ENCODE measurements at places on chromosomes 3 and 15.

DNA sequence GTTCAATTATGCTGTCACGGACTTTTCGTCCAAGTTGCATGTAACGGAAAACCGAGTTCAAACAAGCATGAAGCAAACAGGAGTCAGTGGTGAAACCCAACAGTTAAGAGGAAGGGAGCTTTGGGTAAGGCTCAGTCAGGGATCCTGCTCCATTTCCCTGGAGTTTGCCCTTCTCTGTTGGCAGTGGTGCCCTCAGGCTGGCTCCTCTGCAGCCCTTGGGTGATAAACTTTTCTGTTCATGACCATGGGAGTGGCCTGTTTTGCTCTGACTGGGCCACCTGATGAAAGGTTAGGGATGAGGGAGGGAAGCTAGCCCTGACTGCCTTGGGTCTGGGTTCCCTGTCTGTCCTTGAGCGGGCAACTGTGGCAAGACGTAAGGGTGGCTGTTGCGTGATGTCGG lies 16.1 kb downstream of the CHAC1 start:
- no peak for DNase-seq

DNA sequence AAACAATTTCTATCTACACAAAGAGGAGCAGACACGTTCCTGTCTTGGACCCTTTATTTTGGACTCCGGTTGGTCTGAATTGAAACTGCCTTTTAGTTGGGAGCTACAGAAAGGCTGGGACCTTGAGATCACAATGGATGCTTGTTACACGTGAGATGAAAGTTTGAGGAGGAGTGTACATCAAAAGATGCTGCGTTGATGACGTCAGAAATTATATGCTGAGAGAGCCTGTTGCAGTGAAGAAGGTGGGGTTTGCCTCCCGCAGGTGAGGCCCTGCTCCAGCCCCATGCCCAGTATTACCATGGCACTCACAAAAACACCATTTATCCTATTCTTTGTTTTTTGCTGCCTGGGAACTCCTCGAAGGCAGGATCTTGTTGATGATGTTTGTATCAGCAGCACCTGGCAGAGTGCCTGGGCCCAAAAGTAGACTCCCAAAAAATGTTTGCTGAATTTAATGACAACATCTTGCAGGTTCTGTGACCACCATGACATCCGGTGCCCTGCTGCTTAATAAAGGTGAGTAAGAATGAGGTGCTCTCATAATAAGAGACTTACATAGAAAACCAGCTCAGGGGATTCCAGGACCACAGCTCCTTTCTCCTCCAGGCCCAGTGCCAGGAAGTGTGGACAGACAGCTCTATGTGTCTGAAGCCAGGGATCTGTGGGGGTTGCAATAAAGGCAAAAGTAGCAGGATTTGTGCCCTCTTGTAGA lies 136.1 kb upstream of the UBE2E1 start:
- no peak for DNase-seq

GRCh38 chr15:65264863-65265430 lies 21.7 kb downstream of the PARP16 start:
- no peak for DNase-seq

- peak; percentile 28 for DNase-seq
Observed at GRCh38 chr3:143643905-143644304, 204.4 kb downstream of the SLC9A9 start.

GRCh38 chr3:122003112-122003511 lies 18.9 kb downstream of the ILDR1 start:
- DNase-seq = no peak

GRCh38 chr3:45904931-45905330 lies 18.6 kb downstream of the CCR9 start:
- no peak for DNase-seq

DNA sequence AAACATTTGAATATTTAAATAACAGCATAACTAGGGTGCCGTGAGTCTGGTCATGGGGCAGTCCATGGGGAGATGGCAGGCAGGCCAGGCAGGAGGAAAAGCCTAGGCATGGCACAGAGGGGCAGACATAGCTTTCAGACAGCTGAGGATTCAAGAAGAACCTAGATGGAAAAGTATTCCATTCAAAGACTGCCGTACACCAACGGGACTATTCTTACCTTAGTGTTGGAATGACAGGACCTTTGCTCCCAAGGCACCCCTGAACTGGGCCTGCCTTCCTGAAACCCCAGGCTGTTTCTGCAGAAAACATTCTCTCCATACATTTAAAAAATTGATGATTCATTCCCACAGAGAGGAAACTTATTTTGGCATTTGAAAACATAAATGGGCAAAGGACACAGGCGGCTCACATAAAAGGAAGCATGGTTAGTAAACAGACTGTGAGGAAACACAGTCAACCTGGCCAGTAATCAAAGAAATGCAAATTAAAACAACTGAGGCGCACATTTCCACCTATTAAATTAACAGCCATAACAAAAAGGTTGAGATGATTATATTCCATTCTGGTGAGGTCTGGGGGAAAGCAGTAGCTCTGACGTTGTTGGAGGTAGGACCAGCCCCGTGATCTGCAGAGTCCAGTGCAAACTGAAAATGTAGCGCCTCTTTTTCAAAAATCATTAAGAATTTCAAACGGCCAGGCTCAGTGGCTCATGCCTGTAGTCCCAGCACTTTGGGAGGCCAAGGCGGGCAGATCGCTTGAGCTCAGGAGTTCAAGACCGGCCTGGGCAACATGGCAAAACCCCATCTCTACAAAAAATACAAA lies 71.3 kb upstream of the SMAD3 start:
- no peak for DNase-seq

GRCh38 chr3:46482632-46483350 lies 15.0 kb upstream of the RTP3 start:
- DNase-seq = peak; percentile 38

DNA sequence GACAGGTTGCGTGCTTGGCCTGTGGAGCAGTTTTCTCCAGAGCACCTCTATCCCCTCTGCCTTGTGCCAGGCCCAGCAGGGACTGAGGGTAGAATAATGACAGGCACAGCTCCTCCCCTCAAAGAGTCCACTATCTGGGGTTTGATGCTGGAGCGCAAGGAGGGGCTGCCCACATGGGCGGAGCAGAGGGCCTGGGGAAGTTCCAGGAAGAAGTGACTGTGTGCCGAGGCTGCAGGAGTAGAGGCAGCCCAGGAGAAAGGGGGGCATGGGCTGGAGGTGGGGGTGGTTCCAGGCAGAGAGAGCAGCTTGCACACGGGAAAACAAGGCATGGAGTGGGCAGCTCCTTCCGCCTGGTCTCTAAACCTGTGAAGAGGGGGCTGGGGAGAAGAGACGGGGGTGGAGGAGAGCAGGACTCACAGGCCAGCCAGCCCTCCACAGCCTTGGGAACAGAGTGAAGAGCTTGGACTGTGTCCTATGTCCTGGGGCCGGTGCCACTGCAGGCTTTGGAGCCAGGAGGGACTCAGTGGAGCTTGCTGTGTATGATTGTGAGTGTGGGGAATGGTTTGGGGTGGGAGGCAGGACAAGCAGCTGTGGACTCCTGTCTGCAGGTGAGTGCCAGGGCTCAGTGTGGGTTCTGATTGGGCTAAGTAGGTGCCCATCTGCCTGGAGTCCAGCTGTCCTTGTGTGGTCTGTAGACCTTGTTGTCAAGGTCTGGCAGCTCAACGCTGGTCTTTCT lies 48.1 kb downstream of the APBA2 start:
- no peak for DNase-seq

DNA sequence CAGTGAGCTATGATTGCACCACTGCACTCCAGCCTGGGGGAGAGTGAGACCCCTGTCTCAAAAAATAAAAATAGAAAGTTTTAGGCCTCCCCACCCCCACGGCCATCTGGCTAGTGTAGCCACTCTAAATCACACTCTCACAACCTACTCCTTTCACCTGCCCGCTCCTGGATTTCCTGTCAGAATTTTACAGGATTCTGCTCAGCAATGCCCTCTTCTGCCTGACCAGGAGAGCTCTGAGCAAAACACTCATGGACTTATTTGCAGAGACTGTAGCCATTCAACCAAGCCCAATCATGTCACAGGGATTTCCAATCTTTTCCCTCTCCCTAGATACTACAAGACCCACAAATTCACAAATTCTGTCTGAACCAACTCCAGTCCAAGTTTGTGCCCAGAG lies 242.6 kb upstream of the TPRG1 start:
- no peak for DNase-seq

- no peak for DNase-seq
Observed at GRCh38 chr3:113804661-113805060, 33.9 kb upstream of the GRAMD1C start.

DNA sequence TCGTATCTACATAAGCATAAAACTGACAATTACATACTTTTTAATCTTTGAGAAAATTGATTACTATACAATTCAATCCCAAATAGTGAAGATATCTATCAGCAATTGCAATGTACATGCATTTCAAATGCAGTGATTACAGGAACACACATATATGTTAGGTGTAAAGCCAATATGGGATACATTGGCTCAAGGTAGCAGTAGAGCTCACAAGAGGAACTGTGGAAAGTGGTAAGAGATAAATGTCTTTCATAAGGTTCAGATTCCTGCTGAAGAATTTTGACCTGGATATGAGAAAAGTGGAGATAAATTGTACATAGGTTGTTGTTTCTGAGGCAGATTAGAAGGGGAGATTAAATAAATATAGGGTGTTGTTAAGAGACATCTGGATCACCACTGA lies 1280.5 kb downstream of the OTOL1 start:
- DNase-seq = no peak

DNA sequence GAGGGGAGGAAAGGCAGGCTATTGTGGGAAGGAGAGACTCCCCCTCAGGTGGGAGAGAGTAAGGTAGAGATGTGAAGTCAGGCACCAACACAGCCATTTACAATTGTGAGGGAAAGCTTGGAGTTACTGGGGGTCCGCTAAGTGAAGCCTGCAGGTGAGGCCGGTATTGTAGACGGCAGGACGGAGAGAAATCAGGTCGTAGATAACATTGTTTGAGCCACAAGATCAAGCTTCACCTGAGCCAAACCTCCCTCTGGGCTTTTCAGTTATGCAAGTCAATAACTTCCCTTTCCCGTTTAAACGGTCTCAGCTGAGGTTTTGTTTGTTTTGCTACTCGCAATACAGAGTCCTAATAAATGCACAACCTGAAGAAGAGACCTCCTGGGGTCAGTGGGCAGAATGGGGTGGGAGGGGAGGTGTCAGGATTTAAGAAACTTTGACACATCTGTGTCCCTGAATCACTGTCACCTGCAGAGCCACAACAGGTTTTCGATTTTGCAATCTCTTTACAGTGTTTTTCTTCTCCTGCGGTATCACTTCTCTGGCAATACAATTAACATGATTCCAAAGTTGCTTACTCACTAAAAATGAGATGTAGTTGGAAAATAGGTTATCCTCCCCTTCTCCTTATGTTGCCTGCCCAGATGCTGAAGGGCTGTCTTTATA lies 72.0 kb upstream of the GLCE start:
- no peak for DNase-seq

DNA sequence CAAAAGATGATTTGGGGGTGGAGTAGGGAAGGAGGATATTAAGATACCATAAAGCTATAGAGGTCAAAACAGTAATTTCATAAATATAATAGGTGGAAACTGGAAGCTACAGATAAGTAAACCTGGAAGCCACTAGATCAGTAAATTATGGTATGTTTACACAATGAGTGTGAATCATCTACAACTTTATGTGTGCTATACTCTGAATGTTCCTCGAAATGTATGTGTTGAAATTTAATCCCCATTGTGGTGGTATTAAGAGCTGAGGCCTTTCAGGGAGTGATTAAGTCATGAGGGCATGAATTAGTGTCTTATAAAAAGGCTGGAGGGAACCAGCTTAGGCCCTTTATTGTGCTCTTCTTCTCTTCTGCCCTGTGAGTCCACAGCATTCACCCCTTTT lies 25.2 kb downstream of the EOMES start:
- peak; percentile 44 for DNase-seq

DNA sequence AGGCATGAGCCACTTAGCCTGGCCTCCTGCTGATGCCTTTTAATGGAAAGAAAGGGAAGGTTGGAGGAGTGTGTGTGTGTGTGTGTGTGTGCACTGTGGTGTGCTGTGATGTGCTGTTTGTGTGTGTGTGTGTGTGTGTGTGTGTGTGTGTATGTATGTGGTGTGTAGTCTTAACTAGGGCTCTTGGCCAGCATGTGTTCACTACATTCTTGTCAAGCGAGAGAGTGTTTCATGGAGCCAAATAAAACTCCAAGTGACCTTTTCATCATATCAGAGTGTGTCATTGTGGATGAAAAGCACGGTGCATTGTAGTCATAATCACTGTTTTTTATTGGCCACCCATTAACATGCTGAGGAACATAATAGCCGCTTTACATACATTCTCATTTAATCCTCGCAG lies 30.8 kb upstream of the BHLHE40 start:
- DNase-seq = peak; percentile 49

DNA sequence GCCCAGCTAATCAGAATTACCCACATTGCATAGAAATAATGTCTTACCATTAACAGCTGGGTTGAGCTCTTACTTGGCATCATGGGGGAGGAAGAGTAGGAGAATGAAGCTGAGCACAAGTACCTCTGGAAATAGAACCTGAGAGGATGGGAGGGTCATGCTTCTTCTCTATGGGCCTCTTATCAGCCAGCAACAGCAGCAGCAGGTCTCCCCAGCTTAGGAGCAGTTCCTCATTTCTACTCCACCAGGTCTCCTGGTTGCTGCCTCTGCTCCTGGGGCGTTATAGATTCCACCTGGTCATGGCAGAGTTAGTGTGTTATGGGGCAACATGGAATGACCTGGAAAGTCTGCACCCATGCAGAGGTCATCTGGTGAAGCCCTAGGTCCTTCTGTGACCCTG lies 3.4 kb downstream of the FSD2 start:
- DNase-seq = no peak

GRCh38 chr15:78389322-78389721 lies 48.7 kb upstream of the IREB2 start:
- DNase-seq = no peak

DNA sequence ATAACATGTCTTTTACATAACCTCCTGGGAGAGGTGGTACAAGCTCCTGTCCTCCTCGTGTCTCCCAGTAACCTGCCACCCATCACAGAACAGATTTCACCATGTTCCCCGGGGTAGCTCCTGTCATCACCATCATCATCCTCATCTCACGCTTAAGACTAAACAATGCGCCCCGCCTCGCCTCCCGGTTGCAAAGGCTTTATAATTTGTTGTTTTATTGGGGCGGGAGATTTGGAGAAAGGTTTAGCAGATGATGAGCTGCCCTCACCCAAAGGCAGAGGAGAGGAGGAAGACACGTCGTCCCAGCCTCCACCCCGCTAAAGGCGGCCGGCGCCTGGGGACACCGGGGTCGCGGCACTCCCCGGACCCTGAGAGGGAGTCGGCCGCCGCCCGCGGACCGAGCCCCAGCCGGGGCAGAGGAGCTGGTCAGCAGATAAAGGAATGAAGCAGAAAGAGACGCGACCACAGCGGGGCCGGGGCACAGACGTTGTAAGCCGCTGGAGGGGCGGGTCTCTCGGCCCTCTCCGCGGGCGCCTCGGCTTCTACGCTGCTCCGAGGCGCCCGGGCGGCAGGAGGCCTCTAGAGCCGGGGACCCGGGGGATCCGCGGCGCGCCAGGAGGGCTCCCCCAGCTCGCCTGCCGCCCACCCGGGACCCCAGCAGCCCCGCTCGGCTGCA lies 589 bp downstream of the HERC1 start:
- DNase-seq = peak; percentile 22
